ENCODE measurements at places on chromosomes 3 and 15. TPM values are rescaled to one million over a fixed set of nuclear protein-coding genes. Genes with fewer than 3 reads are reported as not detected.

PLSCR1 gene
- total RNA-seq: 47.2 TPM

DGKG gene
- total RNA-seq: 13.3 TPM

TOPAZ1 gene
- total RNA-seq: not detected

SAMD7 gene
- not detected for total RNA-seq

SLC28A1 gene
- 0.13 TPM for total RNA-seq

LRRC49 gene
- total RNA-seq: 33.0 TPM

ZKSCAN7 gene
- total RNA-seq: 2.8 TPM

PLAAT1 gene
- 5.9 TPM for total RNA-seq

GREM1 gene
- 2.6 TPM for total RNA-seq

HRG gene
- total RNA-seq: not detected

EAF2 gene
- total RNA-seq: 4.0 TPM

KLHL40 gene
- not detected for total RNA-seq

RAB11A gene
- total RNA-seq: 202 TPM

VIPR1 gene
- total RNA-seq: 5.9 TPM

ROPN1 gene
- not detected for total RNA-seq

SEMA3G gene
- 13.7 TPM for total RNA-seq

ANKRD63 gene
- total RNA-seq: not detected

GUCA1C gene
- total RNA-seq: not detected

RTP4 gene
- 1.4 TPM for total RNA-seq

TICRR gene
- total RNA-seq: 0.03 TPM

EPHA6 gene
- total RNA-seq: 0.58 TPM

ARGFX gene
- total RNA-seq: not detected

SLC12A8 gene
- 0.92 TPM for total RNA-seq

PEX5L gene
- 1.4 TPM for total RNA-seq

BOC gene
- 14.5 TPM for total RNA-seq

ALDH1A2 gene
- total RNA-seq: 24.4 TPM

Measured in left cardiac atrium (tissue), 4 donors.